ENCODE measurements at places on chromosomes 12 and 14.

- peak; percentile 70 for DNase-seq
Measured at GRCh38 chr12:132711080-132711843, 620 bp downstream of the PGAM5 start.

GRCh38 chr14:22391908-22392565, 197.0 kb downstream of the DAD1 start:
- peak; percentile 64 for DNase-seq

- no peak for DNase-seq
Measured at GRCh38 chr12:75715323-75715644, 203.9 kb upstream of the KRR1 start.

DNA sequence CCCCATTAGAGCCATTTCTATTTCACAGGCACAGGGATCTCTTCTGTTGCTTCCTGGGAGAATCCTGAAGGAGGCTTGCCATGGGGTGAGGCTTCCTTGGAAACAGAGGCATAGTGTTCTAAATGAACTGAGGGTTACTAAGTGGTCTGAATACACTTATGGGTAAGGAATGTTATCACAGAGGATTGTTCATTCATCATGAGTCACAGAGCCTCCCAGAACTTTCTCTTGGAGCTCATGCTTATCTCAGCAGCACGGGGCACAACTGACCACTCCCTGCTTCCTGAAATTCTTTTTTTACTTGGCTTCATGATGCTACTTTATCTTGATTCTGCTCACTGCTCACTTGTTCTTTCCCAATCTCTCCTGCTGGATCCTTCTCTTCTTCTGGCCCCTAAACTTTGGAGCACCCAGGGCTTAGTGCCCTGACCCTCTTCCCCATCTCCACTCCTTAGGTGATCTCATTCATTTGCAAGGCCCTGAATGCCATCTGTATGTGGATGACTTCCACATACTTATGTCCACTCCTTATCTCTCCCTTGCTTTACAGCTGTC, 57.9 kb downstream of the ANO6 start:
- no peak for DNase-seq

GRCh38 chr12:20520532-20520931, 152.2 kb downstream of the PDE3A start:
- DNase-seq = no peak

DNA sequence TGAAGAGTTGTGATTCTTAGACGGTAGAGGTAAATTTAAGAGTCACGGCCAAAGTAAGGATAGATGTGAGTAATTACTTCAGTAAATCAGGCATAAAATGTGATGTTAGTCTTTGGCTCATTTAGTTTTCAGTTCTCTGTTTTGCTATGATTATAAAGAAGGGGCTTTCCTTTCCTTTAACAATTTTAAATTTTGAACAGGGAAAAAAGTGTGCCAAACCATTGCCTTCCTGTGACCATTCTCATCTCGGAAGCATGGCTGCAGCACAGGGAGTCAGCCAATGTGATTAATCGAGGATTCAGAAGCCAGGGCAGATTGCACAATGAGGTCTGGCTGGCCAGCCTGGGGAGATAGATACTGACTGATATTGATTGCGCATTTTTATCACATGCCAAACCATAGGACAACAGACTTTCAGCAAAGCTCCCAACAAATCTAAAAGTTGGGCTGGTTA, 480.2 kb upstream of the PRICKLE1 start:
- no peak for DNase-seq

GRCh38 chr14:22884076-22884737, 1.2 kb downstream of the REM2 start:
- no peak for DNase-seq

GRCh38 chr12:106633451-106633823, 50.6 kb downstream of the RFX4 start:
- no peak for DNase-seq

DNA sequence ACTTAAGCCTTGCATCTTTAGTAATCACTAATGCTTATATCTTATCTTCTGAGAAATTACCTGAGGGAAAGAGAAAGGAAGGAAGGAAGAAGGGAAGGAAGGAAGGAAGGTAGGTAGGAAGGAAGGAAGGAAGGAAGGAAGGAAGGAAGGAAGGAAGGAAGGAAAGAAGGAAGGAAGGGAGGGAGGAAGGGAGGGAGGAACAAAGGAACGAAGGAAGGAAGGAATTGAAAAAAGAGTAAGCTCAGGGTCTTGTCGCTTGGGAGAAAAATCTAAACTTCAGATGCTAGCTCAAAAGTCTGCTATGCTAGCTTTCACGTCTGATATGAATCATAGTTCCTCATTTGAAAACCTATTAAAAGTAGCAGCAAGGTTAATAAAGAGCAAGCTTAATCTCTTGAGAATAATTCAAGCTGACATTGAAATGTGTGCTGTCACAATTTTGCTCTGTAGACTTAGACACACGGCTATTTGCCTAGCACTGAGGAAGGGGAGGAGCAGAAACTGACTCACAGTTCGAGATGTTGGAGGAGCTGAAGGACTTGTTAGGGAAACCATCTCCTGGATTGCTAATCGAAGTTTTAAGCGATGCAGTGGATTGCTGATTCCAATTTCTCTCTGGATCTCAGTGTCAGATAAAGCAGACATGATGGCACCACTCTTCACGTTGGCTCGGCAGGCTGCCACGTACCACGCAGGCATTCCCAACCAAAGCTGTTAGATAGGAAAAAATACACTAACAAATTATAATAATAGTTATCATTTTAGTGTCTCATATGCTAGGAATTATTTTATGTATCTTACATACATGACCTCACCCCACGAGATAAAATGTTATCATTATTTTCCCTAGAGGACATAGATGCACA, 216.7 kb downstream of the ACSS3 start:
- no peak for DNase-seq

- DNase-seq = no peak
Measured at GRCh38 chr12:99772274-99772673, 124.7 kb downstream of the GARIN6 start.

GRCh38 chr12:108821407-108822397, 35.7 kb downstream of the SSH1 start:
- peak; percentile 74 for DNase-seq

DNA sequence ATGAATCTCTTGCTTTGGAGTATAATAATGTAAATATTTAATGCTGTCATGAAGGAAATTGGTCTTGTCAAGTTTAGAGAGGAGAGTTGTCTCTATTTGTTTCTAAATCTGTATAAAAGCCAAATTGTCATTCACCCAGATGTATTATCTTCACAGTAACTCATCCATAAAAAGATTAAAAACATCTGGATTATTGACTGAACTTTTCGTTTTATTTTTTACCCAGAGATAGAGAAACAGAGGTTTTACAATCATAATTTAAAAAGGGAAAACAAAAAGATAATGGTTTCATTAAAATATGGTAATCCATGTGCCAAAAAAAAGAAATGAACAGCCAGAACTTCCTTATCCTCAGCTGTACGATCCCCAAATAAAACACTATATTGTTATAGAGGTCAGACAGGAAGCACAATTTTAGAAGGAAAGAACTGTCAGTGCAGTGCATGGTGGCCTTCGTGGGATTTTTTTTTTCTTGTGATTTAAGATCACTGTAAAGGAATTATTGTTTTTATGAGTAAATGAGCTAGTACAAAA, 125.9 kb downstream of the ACSS3 start:
- no peak for DNase-seq

DNA sequence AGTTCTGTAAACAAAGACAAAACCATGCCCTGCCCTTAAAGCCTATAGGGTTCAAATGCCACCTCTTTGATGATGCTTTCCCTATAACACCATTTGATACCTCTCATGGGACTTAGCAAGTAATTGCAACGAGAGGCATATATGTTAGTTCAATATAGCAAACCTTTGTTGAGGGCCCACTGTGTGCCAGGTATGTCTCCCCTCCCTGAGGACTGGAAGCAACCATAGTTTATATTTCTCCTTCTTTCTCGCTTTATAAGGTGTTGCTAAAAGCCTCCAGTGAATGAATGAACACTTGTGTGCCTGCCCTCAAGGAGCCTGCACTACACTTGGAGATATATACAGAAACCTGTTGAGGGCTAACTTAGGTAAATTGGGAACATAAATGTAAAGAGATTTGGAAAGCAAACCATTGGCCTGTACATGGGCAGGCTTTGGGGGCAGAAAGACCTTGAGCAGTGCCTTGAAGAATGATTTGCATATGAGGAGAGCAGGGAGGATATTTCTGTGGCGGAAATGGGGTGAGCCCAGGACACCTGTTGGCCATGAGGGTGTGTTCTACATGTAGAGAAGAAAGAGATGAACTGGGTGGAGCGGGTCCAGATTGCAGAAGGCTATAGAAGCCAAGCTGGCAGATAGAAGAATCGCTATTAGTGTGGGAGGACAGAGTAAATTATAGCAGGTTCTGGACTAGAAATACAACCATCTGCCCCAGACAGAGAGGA, 1.8 kb upstream of the CKAP4 start:
- DNase-seq = no peak

DNA sequence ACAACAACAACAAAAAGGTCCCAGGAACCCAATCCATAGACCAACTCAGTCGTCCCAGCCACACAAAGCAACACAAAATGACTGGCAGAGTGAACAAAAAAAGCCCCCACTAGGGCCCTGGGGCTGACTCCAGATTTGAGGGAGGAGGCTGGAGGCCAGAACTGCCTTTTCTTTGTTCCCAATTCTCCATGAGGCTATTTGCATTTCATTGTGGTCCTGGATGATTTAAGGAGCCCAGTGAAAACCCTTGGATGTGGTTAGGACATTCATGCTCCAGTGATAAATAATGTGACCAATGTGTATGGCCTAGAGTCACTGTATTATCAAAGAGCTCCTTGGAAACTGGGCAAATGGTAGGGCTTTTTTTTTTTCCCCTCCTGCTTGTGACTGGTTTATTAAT, 192.9 kb downstream of the NUAK1 start:
- no peak for DNase-seq

GRCh38 chr14:59490756-59491155, 6.4 kb downstream of the JKAMP start:
- no peak for DNase-seq

DNA sequence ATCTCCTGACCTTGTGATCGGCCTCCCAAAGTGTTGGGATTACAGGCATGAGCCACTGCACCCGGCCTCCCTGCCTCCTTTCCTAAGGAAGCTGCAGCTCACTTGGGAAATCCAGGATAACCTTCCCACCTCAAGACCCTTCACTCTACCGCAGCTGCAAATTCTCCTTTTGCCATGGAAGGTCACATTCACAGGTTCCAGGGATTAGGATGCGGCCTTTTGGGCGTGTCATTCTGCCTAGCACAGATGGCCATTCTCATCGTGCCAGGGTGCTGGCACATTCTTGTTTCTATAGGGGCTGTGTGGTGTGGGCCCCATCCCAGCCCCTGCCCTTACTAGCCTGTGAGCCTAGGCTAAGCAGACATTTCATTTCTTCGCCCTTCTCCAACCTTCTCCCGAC, 219.9 kb downstream of the CHST11 start:
- DNase-seq = no peak

GRCh38 chr14:99589651-99590530, 14.1 kb downstream of the CCDC85C start:
- no peak for DNase-seq

DNA sequence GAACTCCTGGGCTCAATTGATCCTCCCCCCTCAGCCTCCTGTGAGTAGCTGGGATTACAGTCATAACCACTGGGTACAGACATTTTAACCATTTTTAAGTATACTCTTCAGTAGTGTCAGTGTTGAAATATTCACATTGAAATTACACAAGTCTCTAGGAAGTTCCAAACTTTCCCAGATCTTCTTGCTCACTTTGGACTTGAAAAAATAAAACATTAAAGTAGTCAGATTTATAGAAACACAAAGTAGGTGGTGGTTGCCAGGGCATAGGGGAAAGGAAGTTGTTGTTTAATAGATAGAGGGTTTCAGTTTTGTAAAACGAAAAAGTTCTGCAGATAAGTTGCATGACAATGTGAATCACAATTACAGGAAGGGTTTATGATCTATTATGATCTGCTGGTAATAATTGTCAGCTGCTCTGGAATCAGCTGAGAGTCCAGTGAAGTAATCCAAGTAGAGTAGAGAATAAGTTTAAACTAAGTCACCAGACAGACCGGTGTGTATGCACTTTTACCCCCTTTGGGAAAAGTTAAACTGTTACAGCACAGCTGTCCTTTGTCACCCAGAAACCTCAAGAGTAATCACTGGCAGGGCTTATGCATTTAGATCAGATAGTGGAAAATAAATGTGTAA, 27.4 kb downstream of the PCNX1 start:
- no peak for DNase-seq

DNA sequence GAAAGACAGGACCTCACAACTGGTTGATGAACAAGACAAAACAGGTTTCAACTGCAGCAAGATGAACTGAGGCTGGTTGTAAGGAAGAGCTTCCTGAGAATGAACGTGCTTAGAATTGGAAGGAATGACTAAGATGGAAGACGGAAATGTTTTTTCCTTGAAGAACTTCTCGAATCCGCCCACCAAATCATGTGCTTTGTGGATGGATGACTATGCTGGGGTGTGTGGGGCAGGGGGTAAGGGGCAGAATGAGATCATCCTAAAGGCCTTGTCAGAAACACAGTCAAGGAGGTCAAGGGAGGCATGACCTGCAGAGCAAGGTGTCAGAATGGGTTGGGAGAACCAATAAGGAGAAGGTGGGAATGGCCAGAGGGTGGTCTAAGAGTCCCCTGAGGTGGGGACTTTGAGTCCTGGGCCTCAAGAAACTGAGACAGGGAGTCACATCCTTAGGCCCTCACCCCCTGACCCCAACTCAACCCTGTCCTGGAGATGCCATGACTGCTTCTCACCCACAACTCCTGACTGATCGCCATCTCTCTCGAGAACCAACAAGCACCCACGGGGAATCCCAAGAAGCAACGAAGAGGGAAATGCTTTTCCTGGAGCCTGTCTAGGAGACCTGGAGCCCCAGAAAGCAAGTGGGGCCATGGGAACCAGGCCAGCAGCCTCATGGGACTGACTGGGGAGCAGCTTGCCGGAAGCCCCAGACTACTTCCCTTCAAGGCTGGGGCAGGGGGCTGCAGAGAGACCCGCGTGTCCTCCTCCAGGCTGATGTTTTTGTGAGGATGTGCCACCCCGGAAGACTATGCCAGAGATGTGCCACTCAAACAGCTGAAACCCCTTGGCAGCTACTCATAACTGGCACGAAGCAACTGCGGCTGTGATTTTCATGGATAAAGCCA, 84.0 kb downstream of the ACTN1 start:
- no peak for DNase-seq

GRCh38 chr12:26340649-26341048, 145.3 kb downstream of the SSPN start:
- DNase-seq = no peak

DNA sequence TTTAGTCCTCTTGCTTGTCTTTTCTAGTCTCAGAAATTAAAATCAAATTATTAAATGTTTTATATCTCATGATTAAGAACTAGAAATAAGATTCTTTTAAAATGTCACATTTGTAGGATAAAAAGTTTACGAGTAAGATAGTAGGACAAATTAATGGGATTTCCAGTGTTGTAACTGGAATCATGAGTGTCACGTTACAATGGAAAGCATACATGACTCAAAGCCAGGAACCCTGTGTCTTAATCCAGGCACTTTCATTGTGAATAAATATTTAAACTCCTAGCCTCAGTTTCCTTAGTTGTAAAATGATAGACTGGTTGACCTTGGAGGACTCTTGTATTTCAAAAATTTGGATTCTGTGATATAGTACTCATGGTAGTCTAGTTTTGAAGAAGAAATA, 84.9 kb downstream of the MIA2 start:
- DNase-seq = no peak

- DNase-seq = no peak
Measured at GRCh38 chr12:106282457-106283097, 20.0 kb upstream of the TCP11L2 start.

Measured in upper lobe of right lung (tissue), 1 donor.